ENCODE measurements at places on chromosomes 7 and 10.

GRCh38 chr7:115293628-115294240, 371.8 kb downstream of the MDFIC start:
- DNase-seq = no peak

DNA sequence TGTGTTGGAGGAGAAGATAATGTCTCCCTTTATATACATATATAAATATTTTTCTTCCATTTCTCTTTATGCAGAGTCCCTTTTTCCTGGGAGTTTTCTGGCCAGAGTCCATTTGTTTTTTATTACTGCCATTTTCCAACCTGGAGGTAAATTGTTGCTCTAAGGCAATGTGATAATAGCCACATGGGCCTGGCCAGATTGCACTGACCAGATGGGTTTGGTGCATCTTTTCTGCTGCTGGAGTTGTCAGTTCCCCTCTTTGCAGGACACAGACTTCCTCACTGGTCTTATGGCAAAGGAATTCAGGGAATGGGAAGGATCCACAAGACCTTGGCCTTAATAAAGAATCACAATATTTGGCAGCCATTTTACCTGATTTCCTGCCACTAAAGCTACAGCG, 254.9 kb downstream of the SORCS3 start:
- DNase-seq = no peak

DNA sequence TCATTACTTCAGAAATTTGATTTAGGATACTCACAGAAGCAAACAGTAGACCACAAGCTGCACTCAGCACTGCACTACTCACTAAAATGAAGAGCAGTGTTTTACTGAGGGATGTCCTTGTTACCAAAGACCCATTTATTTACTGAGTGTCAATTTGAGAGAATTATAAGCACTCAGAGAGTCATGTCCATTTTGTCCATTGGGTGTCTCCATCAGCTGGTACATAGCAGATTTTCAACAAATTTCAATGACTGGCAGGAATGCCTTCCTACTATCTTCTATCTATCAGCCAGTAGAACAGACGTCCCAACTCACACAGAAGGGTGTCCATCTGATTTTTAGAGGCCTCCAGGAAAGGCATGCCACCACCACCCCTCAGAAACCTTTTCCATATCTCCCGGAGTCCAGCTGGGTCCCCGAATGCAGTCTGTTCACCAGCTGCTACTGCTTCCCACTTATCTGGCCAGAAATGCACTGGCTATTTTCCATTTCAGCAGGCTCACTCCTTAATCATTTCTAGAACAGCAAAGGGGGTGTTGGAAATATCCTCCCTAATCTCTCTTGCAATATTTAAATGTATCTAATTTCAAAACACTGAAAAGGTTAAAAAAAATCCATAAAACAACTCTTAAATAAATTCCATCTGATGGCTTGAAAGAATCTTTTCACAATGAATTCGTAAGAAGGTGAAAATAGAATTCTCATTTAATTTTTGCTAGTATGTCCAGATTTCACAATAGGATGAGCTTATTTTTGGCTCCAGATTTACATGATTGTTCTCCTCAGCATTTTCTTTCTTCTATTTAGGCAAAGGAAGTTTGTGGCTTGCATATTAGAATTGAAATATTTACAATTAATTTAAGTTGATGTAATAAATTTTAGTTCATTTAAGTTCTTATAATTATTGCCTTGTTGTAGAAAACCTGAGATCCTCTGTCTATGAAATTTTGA, 1164.0 kb upstream of the CELF2 start:
- no peak for DNase-seq

- DNase-seq = no peak
Observed at GRCh38 chr7:137881607-137882260, 35.0 kb upstream of the DGKI start.

- DNase-seq = no peak
Observed at GRCh38 chr10:100864978-100865377, 47.8 kb upstream of the SLF2 start.

GRCh38 chr7:108307194-108307593, 149.0 kb downstream of the NRCAM start:
- DNase-seq = no peak

DNA sequence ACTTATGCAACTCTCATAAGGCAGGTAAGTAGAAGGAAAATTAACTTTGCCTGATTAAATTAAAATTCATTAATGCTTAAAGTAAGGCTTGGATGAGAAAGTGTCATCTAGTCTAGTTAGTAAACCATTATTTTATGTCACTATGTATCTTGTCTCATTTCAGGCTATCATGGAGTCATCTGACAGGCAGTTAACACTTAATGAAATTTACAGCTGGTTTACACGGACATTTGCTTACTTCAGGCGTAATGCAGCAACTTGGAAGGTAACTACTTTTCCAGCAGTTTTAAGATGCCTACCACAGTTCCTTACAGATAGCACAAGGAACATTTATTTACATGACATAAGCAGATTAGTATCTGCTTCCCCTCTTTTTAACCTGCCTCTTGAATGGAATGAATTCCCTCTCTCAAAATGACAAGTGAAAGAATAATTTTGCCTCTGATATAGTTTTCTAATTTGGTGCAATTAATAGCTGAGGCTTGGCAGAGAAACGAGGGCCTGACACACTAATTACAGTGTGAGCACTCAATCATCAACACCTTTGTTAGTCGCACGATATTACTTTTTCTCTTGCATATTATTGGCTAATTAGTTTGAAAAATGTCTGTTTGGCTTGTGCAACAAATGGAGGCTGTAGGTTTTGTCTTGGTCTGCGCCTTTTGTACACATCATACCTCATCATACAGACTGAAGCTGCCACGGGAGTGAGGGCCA, 245.0 kb downstream of the FOXP2 start:
- no peak for DNase-seq

DNA sequence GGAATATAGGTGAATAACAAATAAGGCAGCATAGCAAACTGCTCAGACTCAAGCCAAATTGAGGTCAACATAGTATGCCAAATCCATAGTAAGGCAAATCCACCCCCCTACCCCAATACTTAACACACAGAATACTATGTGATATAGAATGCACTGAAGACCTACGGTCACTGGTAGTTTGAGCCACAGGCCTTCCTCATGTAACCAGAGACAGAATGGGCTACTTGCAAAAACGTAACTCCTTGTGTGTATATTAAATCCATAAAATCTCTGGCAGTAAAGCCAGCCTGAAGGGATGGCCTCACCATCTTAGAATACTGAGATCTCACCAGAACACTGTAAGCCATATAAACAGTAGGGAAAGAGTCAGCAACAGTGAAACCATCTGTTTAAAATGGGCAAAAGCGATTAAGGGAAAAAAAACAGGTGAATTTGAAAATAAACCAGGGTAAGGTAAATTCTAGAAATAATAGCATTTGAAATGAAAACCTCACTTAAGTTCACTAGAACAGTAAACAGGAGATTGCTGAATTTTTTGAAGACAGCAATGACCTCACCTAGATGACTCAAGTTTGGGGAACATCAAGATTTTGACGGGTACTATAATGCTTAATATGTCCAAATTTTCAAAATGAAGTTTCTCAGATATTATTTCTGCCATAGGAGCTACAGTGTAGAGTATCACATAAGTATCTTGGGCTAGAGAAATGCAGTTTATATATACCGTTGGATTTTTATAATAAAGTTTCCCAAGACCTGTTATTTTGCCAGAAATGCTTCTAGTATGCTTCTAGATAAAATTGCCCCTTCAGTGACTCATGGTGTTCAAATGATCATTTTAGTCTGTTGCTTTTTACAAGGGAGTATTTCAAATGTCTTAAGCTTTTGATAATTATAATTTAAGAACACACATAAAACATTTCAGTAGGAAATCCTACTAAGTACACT, 13.9 kb downstream of the HNRNPA2B1 start:
- DNase-seq = no peak

DNA sequence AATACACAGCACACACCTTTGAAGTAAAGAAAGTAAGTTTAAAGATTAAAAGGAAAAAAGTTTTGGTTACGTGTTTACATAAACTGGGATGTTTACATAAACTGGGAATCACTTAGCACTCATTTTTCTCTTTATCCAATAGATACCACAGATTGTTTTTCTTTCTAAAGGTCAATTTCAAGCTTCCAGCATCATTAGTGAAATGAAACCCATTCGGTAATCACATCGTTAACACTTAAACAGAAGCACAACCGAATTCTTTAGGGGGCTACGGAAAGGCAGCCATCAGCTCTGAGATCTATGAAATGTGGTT, 1.1 kb downstream of the ODAD2 start:
- DNase-seq = no peak

DNA sequence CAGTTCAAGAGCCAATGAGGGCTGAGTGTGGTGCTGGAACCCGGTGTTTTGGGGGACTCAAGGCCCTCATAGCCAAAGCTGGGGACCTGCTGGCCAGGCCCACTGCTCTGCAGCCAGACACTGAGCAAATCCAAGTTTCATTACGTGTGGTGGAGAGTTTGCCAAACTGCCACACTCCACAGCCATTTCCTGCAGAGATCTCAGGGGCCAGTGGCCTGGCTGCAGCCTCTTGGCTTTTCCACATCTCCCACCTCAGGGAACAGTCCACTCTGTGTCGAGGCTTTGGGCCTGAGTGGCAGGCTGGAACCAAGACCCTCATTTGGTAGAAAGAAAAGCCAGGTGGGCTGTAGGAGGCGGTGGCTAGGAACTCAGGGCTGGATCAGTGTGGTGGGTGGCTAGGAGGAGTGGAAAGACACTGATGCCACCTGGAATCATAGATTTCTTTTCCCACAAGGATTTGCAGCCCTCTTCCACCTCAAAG, 3.2 kb downstream of the HOXA11 start:
- no peak for DNase-seq

GRCh38 chr7:134280508-134280907, 36.2 kb downstream of the SLC35B4 start:
- DNase-seq = no peak

- DNase-seq = no peak
Observed at GRCh38 chr7:141097430-141097829, 23.6 kb downstream of the TMEM178B start.

DNA sequence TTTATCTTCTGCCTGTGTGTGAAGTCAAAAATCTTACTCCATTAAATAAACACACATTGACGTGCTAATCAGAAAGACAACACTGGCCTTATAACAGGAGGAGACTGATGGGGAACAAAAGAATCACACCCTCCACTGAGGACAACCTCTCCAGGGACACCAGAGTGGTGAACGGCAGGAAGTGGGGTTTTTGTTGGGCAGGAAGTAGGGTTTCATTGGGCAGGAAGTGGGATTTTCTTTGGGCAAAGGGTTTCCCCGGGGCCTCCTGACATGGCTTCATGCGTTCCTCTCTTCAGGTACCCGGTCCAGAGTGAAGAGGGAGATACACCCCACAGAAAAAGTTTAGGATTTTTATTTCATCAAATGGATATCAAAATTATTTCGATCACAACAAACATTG, 30.6 kb downstream of the ADARB2 start:
- DNase-seq = no peak

DNA sequence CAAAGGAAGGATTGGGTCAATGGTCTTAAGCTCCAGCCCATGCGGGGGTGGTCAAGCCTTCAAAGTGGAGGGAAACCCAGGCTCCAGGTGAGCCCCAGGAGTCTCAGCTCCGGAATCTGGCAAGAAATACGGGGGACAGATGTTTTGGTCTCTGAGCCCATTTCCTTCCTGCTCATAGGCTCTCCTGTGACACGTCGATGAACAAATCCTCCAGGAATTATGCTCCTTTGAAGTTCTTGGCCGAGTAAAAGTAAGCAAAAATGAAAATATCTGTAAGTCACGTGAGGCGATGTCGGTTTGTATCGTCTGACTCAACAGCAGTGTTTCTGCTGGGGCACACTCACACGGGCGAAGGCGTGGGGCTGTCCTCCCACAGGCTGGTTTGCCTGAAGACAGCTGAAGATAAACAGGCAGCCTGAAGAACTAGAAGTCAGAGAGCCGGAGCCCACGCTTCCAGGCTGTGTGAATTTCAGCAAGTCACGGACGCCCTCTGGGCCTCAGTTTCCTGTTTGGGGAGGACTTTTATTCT, 52.6 kb upstream of the SMNDC1 start:
- DNase-seq = no peak

DNA sequence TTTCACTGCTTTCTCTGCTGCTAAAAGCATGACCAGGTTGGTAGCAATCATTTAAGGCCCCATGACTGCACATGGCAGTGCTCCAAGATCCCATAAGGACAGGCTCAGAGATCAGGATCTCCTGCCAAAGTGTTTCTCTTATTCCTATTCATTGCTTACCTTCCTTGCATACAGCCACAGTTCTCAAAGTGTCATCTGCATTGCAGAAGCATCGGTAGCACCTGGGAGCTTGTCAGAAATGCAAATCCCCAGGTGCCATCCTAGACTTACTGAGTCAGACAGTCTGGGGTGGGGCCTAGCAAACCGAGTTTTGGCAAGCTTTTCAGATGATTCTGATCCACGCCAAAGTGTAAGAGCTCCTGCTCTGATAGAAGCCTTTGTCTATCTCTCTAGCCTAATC, 489.0 kb upstream of the AUTS2 start:
- peak; percentile 43 for DNase-seq

GRCh38 chr7:1872191-1873069, 202.4 kb downstream of the ELFN1 start:
- DNase-seq = no peak

DNA sequence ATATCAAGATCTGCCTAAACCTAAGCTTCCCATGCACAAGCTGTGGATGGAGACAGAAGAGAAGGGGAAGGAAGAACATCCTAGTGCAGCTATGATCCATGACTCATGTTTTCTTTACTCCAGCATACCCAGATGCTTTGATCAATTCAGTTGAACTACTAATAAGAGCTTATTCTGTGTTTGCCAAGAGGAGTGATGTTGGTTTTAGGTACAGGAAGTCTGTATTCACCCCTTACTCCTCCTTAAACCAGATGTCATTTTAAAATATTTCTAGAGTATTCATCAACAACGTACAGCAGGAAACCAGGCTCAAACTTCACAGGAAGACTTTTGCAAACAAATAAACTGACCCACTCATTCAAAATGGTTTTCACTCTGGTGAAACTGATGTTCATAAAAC, 29.2 kb downstream of the PANK1 start:
- DNase-seq = no peak

DNA sequence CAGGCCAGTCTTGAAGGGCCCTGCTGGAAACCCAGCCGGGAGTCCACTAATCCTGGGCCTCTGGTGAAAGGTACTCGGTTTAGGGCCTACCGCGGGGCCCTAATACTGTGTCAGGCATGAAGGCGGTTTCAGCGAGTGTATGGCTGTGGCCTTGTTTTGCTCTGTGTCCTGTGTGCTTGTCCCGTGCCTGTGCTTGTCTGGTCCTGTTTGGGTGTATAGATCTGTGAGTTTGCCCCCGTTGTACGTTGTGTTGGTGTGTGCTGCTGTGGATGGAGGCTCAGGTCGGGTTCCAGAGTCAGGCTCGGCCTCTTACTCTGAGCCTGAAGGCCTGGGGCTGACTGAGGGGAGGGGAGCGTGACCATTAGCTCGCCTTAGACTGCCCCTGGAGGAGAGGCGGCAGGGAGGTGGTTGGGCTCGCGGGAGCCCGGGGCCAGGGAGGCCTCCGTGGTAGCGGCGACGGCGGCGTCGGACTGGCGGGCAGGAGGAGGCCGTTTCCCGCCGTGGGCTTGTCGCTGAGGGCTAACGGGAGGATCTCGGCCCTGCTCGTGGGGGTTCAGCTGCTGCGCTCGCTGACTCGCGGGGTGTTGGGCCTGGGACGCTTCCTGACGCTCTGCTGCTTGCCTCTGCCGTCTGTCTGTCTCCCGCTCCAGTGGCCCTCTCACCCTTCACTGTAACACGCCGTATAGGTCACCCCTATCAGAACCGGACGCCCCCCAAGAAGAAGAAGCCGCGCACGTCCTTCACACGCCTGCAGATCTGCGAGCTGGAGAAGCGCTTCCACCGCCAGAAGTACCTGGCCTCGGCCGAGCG, 2.6 kb downstream of the TLX1 start:
- no peak for DNase-seq
